ENCODE measurements at places on chromosomes 11 and 22.

GRCh38 chr11:68212421-68213134 lies 518 bp downstream of the KMT5B start:
- DNase-seq = peak; percentile 70

DNA sequence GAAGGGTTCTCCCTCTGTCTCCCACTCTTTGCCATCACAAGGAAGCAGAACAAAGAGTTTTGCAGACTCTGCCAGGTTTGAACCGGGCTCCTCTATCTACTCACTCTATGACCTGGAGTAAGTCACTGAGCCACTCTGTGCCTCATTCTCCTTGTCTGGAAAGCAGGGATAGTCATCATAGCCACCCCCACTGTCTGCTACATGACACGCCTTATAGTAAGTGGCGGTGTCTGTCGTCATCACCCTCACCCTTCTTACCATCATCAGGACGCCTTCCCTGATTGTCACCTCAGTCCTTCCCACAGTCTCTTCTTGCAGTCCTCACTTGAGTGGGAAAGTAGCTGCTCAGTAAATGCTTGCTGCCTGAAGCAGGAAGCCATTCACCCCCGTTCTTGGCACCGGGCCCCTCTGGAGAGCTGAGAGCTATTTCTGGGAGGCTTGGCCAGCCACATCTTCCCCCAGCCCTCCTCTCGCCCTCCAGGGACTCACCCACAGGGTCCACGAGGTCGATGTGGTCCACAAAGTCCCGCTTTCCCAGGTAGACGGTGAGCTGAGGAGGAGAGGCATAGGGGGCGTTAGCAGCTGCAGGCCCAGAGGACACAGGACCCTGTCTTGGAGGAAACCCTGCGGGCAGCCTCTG lies 46.4 kb downstream of the TPBGL start:
- DNase-seq = no peak

GRCh38 chr22:22944268-22944985 lies 56.8 kb downstream of the IGLL5 start:
- no peak for DNase-seq

- DNase-seq = no peak
Observed at GRCh38 chr11:95152876-95153856, 63.5 kb downstream of the ENDOD1 start.

DNA sequence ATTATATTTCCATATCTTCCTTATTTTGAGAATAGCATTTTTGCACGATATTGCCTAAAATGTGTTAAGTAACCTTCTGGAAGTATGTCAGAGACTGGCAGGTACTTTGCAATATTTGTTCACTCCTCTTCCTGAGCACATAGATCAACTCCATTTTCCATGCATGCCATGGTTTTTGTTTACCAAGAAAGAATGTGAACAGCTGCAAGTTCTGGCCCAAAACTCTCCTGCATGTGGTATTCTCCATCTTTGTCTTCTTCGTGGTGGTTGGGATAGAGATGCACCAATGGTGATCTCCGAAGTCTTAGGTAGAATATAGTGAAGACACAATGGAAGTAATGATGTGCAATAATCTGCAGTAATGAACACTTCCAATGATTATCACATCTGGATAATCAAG lies 2241.0 kb upstream of the RAG2 start:
- no peak for DNase-seq

- DNase-seq = no peak
Observed at GRCh38 chr11:11217289-11217928, 135.6 kb downstream of the CSNK2A3 start.

DNA sequence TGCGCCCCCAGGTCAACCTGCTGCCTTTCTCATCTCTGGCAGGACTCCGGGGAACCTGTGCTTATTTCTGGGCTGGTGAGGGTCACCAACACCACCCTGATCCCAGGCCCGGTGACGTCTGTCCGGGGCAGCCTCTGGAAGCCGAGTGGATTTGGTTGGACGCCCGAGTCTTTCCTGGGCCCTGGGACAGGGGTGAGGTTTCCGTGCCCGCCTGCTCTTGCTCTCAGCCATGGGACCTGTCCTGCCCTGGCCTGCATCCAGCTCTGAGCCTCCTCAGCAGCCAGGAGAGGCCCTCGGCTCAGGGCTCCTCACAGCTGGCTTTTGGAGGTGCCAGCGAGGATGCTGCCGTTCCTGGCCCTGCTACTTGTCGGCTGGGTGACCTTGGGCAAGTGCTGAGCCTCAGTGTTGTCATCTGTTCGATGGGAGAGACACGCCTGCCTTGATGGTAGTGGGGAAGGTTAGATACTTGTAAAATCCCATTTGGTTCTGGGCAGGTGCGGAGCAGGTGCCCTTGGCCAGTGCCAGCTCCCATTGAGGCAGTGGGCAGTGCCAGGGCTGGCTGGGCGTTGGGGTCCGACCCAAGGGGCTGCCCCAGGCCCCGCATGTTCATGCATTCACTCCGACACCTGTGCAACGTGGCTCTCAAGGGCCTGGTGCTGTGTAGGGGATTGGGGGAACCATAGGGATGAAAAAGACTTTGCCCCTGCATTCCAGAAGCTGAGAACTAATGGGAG lies 58.9 kb upstream of the THY1 start:
- DNase-seq = no peak

DNA sequence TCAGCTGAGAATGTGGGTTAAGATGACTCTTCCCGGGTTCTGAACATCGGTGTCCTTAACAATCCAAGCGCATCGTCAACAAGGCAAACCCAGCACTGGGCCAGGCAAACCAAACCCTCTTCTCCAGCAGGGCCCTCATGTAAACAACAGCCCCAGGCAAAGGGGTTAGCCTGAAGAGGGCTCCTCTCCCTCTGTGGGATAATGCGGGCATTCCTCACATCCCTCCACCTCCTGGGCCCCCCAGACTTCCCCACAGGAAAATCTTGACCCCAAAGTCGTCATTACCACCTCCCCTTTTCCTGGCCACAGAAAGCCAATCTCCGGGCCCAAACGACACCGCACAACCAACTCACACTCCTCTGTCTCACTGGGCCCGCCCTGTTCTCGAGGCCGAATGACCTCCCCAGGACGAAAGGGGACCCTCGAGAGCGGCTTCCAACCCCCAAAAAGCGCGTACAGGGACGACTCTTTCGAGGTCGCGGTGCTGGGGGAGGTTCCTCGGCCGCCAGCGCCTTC lies 566 bp downstream of the DDB1 start:
- no peak for DNase-seq

DNA sequence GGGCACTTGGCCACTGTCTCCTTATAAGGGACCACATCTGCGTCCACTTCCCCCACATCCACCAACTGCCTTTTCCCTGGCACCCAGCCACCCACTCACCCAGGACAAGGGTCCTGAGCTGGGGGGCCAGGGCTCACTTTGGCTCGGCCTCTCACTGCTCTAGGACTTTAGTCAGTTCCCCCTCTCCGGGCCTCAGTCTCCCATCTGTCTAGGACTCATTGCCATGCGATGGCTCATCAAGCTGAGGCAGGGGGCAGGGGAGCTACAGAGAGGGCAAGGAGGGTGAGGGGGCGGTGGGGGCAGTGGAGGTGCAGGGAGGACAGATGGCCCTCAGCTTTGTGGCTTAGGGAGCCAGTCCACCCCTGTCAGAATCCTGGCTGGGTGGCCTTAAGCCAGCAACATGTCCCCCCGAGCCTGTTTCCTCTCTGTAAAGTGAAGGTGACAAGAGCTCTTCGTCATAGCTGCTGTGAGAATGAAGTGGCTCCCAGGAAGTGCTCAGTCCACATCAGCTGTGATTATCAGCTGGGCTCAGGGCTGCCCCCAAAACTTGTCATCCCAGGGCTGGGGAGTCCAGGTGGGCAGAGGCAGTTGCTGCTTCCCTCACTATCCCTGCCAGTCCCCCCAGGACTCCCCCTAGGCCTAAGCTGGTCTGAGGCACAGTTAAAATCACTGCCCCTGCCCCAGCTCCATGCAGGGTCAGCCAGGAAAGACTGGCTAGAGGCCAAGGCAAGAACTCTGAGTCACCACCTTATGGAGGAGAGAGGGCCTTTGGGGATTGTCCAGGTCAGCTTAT lies 14.9 kb downstream of the RAC2 start:
- peak; percentile 25 for DNase-seq

DNA sequence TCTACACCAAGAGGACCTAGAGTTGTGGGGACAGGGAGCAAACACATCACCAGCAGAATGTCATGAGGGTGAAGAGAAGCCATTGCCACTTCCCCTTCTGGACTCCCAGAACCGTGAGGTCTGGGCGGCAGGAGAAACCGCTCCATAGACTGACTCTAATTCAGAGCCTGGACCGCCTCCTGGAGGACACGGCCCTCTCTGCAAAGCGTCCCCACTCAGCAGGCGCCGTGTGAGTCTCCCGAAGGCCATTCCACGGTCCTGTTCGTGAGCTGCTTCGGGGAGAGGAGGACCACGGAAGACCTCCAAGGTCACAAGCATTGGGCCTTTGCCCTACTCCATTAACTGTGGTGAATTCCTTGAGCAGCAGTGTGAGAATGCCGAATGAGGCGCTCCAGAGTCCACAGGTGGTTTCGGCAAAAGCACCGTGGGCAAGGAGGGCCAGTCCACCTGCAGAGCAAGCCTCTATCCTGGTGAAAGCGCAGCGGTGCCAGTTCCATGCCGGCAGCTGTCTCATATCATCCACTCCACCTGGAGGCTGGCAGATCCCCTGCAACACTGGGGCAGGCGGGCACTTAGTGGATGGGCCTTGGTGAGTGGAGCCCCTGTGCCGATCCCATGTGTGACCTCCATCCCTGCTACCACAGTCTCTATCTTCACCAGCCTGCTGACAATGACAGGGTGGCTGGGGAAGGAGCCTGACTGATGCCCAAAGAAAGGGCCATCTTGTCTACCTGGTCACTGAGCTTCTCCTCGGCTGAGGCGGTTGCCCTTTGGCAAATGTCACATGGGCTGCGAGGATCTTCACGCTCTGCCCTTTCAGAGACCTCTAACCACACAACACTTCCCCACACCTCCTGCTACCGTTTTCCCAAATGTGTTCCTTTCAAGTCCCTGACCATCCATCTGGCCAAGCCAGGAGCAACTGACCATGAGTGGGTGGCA lies 7.5 kb downstream of the C11orf21 start:
- DNase-seq = no peak

DNA sequence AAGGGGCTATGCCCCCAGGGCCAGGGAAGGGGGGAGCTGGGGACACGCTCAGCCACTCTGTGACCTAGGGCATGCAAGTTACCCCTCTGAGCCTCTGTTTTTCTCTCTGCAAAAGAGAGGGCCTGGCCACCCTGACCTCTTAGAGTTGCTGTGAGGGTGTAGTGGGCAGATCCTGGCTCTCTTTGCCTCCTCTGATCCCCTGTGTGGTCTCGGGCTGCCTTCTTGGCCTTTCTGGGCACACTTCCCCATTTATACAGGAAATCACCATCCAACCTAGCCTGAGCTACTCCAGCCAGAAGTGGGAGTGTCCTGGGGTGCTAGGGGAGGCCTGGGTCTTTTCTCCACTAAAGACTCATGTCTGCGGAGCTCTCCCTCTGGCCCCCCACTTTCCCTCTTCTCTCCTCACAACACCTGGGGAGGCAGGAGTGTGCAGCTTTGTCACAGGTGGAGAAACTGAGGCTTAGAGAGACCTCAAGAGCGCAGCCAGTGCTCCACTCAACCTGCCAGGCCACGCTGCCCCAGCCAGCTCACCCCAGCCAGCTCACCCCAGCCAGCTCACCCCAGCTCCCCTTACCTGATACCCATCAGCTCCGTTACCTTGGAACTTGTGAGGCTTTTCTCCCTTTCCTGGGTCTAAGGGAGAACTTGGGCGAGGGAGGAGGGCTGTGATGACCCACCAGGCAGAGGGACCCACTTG lies 1.4 kb downstream of the AIFM3 start:
- no peak for DNase-seq

DNA sequence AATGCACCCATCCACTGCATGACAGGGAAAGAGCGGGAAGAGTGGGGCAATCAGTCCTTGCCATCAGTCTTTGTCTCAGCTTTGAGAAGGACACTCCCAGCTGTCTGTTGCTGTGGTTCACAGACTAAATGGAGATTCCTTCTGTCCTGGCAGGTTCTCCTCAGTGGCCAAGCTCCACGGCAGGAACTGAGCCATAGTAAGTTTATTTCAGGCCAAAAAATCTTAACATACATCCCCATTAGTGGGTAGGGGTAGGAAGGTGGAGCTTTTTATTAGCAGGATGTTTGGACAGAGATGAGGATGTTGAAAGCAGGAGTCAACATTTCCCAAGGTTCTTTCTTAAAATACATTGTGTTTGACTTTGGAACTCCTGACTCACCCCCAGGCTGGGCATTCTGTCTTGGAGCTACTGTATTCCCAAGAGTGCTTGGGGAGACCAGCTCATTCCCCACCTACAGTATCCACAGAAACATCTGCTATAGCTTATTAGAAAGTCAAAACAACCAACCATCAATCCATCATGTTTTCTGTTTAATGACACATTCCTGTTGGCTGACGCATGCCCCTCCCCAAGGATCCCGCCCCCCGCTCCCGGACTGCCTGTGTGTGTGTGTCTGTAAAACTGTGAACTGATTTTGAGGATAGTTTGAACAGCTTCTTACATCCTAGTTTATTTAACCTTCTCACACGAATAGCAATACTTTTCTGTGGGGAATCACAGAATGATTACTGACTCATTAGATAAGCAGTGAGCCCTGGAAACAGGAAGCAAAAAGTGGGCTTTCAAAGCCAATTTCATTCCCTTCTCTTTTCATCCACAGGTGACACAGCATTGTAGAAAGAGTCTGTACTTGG lies 109.5 kb downstream of the CCDC81 start:
- DNase-seq = peak; percentile 92
